ENCODE measurements at places on chromosomes 2 and 18.

GRCh38 chr2:198137733-198138132 is 333.3 kb downstream of the PLCL1 start:
- no peak for DNase-seq

- DNase-seq, result no peak
Measured at GRCh38 chr2:223058952-223059716, 7.1 kb downstream of the KCNE4 start.

- DNase-seq, result no peak
Measured at GRCh38 chr2:69933254-69933828, 18.4 kb downstream of the MXD1 start.

- DNase-seq, result no peak
Measured at GRCh38 chr2:131493199-131493968, 1.2 kb upstream of the MZT2A start.

DNA sequence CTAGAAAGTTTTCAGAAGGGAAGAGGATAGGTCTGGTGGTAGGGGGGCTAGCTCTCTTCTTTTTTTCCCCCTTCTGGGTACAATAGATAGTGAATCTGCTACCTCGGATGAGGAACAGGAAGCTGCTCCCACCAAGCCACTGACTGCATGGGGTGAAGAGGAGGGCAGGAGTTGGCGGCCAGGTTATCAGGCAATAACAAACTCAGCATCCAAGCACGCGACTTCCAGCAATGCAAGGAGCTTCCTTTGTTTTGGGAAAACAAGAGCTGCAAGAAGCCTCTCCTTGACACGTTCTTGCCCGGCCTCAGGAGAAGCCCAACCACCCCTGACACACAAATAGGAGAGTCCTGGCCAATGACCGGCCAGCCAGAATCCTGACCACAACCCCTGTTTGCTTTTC is 32.2 kb downstream of the NHEJ1 start:
- DNase-seq, result no peak

GRCh38 chr2:215811003-215811402 is 202.3 kb downstream of the MREG start:
- DNase-seq, result no peak

DNA sequence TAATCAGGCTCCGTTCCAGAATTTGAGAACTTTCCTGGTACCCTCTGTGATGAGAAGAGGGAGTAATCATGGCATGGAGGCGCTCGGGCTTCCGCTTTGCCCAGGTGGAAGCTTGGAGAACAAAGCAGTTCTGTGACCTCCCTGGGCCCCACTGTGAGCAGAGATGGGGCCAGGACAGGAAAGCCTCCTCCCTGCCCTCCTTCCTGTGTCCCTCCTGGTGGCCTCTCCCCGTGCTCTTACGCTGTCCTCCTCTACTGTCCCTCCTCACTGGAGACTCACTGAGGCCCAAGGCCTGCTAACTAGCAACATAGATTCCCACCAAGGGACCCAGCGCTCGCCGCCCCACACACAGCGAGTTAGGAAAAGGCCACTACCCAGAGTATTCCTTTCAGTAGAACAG is 119.8 kb downstream of the MAPK4 start:
- no peak for DNase-seq

GRCh38 chr2:63050334-63051041 is at the start of gene OTX1:
OTX1 (plus strand) TSS chr2:63050830; CDS start chr2:63052991, 2,161 bp downstream.
- no peak for DNase-seq

DNA sequence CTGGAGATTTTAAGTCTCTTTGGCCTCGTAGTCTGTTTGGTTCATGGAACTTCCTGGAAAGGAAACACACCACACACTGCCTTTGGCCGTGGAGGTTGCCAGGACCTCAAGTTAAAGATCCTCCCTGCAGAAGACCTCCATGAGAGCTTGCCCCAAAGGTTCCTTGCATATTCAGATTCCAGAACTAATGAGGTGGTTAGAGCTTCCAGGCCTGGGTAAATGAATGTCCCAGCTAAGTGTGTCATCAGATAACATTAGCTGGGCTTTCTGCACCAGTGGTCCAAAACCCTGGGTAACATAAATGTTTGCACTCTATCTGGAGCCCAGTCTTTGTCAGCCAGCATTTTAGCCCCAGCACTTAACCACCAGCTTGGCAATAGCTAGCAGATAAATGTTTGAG is 122.1 kb upstream of the EML6 start:
- DNase-seq, result no peak

DNA sequence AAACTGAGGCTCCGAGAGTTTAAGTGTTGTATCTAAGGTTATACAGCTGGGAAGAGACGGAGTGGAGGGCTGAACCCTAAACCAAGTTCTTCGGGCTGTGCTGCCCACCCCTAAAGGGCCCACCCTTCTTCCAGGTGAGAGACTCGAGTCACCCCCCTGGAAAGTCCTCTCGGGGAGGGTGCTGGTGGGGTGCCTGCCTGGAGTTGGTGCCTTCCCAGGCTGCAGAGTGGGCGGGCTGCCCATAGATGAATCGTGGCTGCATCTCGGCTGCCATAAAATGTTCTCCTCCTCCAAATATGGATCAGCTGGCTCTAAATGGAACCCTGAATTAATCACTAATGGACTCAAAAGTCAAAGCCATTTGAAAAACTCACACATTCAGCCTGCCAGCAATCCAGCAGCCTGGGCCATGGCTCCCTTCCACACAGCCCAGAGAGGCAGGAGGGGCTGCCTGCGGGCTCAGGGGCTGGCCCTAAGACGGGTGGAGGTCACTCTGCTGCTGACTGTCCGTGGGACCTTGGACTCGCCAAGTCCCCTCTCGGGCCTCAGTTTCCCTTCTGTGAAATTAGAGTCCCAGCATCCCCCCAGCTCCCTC is 7.7 kb downstream of the CIB4 start:
- no peak for DNase-seq

DNA sequence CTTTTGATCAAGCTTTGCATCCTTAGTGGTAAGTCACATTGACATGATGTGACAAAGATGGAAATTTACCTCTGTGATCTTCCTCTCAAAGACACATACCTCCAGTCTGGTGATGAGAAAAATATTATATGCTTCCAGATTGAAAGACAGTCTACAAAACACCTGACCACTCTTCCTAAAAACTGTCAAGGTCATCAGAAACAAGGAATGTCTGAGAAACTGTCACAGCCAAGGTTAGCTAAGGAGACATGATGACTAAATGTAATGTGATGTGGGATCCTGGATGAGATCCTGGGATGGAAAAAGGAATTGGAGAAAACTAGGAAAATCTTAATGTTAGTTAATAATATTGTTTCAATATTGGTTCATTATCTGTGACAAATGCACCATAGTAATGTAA is 226.6 kb upstream of the ST6GAL2 start:
- no peak for DNase-seq

DNA sequence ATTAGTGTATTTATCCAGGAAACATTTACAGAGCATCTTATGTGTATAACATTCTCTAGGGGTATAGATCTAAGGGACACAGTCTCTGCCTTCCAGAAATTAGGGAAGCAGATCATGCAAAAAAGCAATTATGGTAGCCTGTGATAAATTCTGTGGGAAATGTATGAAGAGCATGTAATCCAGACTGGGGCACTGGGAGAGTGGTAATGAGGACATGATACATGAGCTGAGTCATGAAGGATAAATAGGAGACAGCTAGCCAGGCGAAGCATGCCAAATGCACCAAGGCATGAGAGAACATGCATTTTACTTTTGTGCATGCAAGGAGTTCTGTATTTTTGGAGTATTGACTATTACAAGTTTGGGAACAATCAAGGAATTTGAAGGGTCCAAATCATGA is 8.9 kb upstream of the RPRM start:
- DNase-seq, result no peak

DNA sequence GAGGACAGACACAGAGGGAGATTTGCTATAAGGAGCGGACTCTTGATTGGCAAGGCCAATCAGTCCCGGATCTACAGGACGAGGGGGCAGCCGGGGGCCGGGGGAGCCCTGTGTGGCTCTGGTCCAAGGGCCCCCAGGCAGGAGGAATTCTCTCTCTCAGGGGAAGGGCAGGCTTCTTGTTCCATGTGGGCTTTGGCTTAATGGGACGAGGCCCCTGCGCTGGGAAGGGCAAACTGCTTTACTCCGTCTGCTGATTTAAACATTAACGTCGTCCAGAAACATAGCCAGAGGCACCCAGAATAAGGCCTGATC is 75.9 kb downstream of the TMEM18 start:
- DNase-seq, result no peak

- no peak for DNase-seq
Measured at GRCh38 chr2:199259671-199260070, 198.1 kb downstream of the SATB2 start.

DNA sequence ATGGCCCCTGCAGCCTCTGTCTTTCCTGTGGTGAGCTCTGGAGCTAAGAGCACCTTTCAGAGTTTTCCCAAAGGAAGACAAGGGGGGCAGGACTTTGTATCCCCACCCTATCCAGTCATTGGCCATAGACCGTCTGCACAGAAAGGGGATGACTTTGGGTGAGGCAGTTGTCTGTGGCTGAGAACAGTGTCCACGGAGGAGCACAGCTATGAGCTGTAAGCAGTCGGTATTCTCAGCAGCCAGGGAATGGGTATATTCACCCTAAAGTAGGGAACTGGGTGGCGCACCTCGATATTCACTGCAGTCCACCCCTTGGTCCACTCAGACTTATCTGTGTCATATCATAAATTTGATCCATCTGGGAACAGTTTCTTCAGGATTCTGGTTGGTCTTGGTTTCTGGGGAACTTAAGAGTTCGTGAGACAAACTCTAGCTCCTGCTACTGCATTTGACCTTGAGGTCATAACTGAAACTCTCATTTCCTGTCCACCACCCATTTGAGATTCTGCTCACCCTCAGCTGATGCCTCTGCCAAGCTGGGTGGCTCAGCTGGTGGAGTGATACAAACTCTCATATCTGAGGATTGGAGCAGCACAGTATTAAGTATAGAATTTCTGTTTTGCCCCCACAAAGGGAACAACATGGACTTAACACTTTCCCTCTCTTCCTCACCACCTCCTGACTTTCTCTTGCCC is 45.2 kb upstream of the SCG2 start:
- DNase-seq, result no peak

GRCh38 chr2:29001806-29002205 is 20.7 kb downstream of the TOGARAM2 start:
- DNase-seq, result no peak

GRCh38 chr2:171554991-171555615 is 32.8 kb downstream of the CYBRD1 start:
- DNase-seq, result no peak

GRCh38 chr2:202121532-202122162 is 48.6 kb downstream of the KIAA2012 start:
- DNase-seq, result no peak

- no peak for DNase-seq
Measured at GRCh38 chr18:25177631-25178030, 174.3 kb downstream of the ZNF521 start.

DNA sequence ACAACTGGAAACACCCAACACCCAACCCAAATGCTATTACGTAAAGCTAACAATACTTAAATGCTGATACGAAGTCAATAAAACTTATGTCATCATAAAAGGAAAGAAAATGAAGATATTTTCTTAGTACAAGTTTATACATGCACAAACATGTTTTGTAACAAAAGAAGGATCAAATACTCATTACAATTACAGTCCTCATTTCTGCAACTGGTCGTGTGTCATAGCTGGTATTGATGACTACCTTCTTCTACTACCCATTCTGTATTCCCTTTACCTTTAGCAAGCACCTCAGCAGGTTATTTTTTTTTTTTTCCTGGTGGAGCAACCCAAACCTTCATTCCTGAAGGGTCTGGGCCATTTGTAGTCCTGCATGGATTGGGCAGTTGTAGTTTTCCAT is 1298.5 kb downstream of the SUCLG1 start:
- DNase-seq, result no peak

- no peak for DNase-seq
Measured at GRCh38 chr2:10504370-10504993, 56.4 kb upstream of the ODC1 start.

DNA sequence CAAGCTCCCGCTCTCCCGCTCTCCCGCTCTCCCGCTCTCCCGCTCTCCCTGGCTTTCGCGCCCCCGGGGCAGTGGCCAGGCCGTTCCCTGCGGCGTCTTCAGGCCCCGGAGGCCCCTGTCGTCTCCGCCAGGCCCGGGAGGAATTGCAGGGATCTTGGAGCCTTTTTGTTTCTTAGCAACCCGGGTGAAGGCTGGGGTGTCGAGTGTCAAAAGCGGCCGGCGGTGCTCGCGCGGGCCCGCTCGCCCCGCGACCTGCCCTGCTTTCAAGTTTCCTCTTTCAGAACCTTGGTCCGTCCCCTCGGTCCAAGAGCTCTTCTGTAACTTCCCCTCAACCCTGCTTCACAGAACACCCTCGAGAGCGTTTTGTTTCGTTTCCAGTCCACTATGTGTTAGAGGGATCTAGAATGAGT is 1.4 kb downstream of the RNF138 start:
- DNase-seq, result no peak

GRCh38 chr2:218065239-218066006 is 3.6 kb upstream of the RUFY4 start:
- DNase-seq, result no peak

DNA sequence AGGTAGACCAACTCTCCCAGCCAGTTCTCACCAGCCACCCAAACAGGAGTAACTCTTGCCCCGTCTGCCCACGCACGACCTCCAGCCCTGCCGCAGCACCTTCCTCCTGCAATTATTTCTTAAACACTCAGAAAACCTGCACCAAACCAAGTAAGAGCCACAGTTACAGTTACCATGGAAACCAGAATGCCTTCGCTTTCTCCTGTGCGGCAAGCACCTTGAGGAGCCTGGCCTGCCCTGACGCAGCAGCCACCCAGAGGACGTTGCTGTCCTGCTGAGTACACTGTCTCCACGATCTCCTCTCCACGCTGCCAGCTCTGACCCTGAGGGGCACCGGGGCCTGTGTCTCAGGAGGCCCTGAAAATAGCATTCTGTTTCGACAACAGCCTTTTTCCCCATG is 94.3 kb upstream of the SMIM21 start:
- no peak for DNase-seq

- DNase-seq, result no peak
Measured at GRCh38 chr2:241925277-241925676, 55.7 kb downstream of the RTP5 start.

- no peak for DNase-seq
Measured at GRCh38 chr2:28415010-28415409, 22.4 kb downstream of the FOSL2 start.

DNA sequence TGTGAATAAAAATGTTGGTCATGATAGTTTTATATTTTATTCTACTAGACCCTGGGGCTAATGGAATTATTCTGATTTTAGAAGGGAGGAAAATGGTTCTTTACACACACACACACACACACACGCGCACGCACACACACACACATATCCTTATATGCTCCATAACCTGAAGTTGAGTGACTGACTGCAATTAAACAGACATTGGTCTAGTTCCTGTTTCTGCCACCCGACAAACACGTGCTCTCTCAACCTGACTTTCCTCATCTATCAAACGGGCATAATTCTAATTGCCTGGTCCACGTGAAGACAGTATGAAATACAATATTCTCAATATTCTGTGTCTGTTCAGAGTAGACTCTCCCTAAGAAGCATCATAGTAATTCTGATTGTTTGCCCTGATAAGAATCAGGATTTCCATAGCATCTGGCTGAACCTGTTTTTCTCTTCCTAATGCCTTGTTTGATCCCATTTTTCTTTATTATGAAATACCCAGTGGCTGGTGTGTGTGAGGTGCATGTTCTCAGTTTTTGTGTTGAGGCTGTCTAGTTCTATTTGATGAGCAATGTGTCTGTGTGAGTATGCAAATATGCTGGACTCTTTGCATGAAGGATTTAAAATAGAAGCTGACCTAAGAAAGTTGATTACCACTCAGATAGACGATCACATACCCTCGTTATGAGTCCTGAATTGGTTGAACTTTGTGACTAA is 51.0 kb downstream of the SETBP1 start:
- DNase-seq, result no peak

- no peak for DNase-seq
Measured at GRCh38 chr2:223601018-223601417, 1.1 kb downstream of the SCG2 start.
